ENCODE measurements at places on chromosomes 5 and 9. TPM values are rescaled to one million over a fixed set of nuclear protein-coding genes. Genes with fewer than 3 reads are reported as not detected.

The CFAP90 gene
- 12.2 TPM for total RNA-seq

GRCh38 chr5:174608631-174609097 lies 115.7 kb upstream of the MSX2 start:
- peak; percentile 49 for DNase-seq

DNA sequence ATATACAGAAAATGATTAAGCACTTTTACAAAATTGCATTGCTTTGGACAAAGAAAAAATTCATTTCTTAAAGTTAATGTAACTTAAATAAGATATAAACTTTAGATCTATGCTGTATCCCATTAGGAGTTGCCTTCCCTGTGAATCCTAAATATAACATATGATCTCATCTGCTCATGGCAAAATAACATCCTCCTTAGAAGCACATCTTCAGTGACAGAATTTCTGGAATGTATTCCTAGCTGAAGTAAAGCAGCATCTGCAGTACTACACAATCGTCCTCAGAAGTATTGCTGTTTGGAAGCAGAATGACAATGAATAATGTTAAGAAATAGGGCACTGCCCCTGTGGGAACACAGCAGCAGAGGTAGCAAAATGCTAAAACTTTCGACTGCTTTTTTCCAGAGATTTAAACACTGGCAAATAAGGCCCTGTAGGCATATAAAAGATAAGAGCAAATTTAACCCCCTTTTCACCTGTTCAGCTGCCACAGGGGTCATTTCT lies 571.0 kb downstream of the PTPRD start:
- no peak for DNase-seq

The GLRA1 gene
- not detected for total RNA-seq

GRCh38 chr9:108800632-108801099 lies 55.1 kb downstream of the ACTL7B start:
- no peak for DNase-seq

DNA sequence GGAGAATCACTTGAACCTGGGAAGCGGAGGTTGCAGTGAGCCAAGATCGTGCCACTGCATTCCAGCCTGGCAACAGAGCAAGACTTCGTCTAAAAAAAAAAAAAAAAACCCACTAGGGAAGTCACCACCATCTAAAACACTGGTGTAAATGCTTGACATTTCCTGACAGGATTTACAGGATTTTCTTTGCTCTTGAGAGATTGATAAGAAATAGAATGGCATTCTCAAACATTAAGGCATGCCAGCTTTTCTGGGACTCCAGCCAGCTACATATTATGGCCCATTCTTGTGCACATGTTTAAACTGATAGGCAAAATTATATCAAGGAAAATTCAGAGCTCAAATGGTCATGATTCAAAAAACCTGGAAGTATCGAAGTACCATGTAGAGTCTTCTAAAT lies 28.7 kb downstream of the GTF3C4 start:
- DNase-seq, result no peak

The RBM27 gene
- 35.2 TPM for total RNA-seq

The TMEM141 gene
- total RNA-seq, result 108 TPM

The CSF2 gene
- total RNA-seq, result not detected

- peak; percentile 19 for DNase-seq
These were observed 30.5 kb upstream of the CKMT2 start for GRCh38 chr5:81202655-81203054.

The ANKRD34B gene
- 0.16 TPM for total RNA-seq

The RGS3 gene
- total RNA-seq, result 119 TPM

DNA sequence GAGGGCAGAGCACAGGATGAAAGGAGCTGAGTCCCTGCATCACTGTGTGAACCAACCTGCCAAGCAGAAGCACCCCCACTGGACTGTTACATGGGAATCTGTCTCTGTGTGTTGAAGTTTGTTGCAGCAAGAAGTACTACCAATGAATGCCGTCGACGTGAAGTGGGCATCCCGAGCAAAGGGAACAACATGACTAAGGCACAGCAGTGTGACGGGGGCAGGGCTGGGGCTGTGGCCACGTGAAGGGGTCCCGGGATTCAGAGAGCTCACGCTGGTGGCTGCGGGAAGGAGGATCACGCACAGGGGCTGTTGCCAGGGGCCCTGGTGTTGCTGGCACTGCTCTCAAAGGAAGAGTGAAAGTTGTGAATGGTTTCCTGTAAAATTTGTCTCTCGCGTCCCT lies 27.5 kb upstream of the GABBR2 start:
- DNase-seq, result no peak

The CNTLN gene
- 19.9 TPM for total RNA-seq

GRCh38 chr5:154829589-154830218 lies 20.7 kb downstream of the FAXDC2 start:
- no peak for DNase-seq

The EIF4E1B gene
- total RNA-seq, result 2.4 TPM

GRCh38 chr5:41127967-41128690 lies 57.0 kb upstream of the MROH2B start:
- no peak for DNase-seq

DNA sequence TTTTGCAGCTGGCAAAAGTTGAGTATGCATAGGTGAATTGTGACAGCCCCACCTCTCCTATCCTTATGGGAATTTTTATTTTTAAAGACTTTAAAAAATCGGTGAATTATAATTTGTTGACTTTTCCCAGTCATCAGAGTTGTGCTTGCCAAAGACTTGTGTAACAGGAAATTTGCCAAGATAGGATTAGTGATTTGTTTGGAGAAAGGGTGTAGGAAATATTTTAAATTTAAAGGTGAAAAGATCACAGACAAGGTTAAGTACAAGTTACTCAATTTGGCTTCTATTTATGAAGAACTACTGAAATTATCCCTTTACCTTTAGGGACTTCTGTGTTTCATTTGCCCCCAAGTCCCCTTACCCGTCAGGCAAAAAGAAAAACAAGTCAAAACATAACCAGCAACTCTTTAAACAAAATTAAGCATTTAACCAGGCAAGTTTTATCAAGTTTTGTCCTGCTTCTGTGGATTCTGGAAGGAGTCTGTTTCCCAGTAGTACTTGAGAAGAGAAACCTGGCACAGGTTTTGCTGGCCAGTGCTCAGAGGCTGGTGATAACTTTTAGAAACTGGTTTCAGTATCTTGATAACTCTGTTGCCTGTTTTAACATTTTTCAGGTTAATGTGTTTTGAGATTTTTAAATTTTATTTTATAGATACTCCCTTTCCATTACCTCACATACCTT lies 285.4 kb downstream of the MAST4 start:
- no peak for DNase-seq

DNA sequence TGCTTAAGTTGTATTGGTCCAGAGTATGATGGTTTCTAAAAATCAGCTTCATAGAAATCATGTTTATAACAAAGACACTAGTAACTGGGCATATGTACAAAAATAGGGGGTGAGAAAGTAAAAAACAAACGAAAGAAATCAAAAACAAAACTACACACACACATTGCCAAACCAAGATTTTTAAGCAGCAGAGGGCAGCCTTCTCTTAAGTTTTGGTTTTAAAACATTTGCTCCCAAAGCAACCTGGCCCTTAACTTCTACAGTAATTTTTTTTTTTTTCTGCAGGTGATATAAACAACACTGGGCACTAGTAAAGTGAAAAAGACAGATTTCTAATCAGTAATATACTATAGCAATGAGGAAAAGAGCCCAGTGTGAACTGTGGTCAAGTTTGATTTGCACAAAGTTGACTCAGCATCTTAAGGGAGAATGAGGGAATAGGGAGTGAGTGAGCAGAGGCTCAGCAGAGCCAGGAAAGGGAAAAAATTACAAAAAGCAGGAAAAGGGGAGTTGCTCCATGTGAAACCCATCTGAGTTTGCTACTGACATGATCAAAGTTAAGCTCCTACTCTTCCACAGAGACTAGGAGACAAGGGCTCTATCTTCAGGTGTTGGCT lies 13.4 kb upstream of the GAPT start:
- no peak for DNase-seq

DNA sequence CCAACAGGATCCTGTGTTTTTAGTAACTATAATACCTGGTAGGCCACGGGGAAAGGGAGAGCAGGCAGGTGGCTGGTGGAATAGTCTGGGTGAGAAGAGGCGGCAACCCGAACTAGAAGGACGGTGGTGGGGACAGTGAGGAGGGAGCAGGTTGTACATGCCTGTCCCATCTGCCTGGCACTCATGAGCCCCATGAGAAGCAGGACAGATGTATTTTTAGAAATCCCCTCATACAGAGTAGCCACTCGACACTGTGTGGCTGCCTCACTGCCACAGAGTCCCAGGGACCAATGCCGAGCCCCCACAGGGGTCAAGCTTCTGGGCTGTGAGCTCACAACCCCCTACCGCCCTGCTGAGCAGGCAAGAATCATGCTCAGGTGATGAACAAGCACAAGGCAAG lies 136.6 kb downstream of the SEC61B start:
- DNase-seq, result no peak

- DNase-seq, result no peak
These were observed 121.5 kb downstream of the FEM1C start for GRCh38 chr5:115423051-115423450.

The SLC2A6 gene
- total RNA-seq, result 3.5 TPM

The TRIP13 gene
- 34.3 TPM for total RNA-seq

- no peak for DNase-seq
These were observed 303.9 kb downstream of the TENT4A start for GRCh38 chr5:7016999-7017747.

The SOX30 gene
- total RNA-seq, result 47.7 TPM

The KCTD16 gene
- 1.4 TPM for total RNA-seq

The BAAT gene
- total RNA-seq, result not detected

DNA sequence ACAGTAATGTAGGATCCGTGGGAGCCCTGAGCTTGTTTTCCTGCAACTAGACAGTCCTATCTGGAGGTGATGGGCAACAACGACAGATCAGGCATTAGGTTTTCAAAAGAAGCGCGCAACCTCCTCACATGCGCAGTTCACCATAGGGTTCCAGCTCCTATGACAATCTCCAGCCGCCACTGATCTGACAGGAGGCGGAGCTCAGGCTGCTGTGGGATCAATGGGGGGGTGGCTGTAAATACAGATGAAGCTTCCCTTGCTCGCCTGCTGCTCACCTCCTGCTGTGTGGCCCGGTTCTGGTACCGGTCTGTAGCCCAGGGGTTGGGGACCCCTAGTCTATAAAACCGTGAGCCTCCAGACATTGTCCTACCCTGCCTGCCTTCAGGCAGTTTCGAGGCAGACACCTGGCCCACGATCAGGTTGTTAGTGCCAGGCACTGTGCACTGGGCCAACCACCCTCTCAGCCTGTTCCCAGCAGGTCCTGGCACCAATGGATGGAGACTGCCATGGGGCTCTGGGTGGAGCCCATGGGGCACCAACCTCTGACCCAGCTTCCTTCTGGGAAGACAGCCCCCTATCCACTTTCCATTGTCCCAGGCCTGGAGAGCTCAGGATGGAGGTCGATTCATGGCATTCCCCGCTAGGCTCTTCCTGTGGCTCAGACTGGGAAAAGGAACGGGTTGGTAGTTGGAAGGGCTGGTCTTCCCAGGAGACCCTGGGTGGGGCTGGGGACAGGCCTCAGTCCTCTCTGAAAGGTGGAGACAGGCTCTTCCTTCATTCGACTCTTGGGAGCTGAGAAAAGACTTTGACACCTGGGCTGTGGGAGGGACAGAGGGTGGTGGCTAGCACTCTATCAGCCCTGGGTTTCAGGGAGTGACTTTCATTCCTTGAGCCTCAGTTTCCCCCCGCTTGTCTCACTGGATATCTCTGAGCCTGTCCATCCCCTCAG lies 1.7 kb downstream of the ENDOG start:
- DNase-seq, result no peak

DNA sequence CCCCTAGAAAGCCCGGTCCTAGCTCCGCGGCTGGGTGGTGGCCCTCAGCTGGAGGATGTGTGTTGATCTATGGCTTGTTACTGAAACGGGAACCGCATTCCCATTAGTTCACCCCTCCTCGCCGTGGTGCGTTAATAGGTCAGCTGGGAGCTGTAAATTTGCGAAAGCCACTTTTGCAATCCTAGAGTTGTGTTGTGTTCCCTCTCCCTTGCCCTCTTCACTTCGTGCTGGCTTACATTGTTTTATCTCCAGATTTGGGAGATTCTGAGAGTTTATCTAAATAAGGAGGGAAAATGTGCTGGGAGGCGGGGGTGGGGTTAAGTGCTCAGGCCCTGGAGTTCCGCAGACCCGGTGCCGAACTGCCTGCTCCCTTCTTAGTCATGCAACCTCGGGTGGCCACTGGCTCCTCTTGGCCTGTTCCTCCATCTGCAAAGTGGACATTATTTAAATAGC lies 62.8 kb downstream of the HMCN2 start:
- peak; percentile 35 for DNase-seq

The IARS1 gene
- total RNA-seq, result 143 TPM

The GABRA6 gene
- total RNA-seq, result 6.2 TPM

GRCh38 chr5:37565062-37565670 lies 186.0 kb downstream of the WDR70 start:
- DNase-seq, result no peak

DNA sequence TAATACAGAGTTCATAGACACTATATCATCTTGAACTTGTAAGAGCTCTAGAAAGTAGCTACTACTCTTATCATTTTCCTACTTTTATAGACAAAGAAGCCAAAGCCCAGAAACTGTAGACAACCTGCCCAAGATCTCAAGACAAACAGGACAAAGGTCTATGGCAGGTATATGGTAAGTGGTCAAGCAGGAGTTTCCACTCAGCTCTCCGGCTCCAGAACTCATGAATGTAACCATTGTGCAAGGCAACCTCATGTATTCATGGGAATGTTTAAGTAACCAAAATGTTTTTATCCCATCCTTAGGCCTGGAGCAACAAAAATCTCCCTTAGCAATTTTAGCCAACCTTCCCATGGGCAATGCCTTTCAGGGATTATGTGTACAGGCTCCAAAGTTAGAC lies 163.4 kb upstream of the PUM3 start:
- no peak for DNase-seq

- peak; percentile 22 for DNase-seq
These were observed 111.4 kb upstream of the SLC1A3 start for GRCh38 chr5:36494841-36495601.

The PLPP1 gene
- total RNA-seq, result 111 TPM

DNA sequence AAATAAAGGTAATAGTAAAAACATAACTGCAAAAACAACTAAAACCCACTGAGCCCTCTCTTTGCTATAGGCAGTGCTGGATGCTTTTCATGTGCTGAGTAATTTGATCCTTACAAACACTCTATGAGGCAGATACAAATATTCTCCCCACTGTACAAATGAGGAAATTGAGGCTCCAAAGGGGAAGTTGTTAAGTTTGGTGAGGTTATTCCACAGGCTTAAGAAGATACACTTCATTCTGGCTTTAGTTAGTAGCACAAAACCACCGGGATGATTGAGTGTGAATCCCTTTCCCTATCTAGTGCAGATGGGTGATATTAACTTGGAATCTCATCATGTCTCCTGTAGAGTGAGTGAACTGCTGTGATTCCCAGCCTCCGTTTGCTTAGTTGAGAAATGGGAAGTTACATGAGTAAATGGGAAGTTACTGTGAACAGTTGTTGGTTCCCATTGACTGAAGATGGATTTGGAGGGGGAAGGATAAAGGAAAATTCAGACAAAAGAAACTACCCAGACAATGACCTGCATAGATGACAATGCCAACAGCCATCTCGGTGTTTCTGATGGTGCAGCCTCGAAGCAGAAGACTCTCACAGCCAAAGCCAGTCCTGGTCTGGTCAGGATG lies 208.3 kb downstream of the ATP10B start:
- no peak for DNase-seq

The ANKRD33B gene
- total RNA-seq, result 5.8 TPM

The GKAP1 gene
- 158 TPM for total RNA-seq

The TMCO6 gene
- total RNA-seq, result 58.0 TPM

The EGFLAM gene
- total RNA-seq, result 12.0 TPM
